Type B pancreatic cell (in vitro differentiated cells): ENCODE measurements at places on chromosomes 1 and 21. TPM values are rescaled to one million over a fixed set of nuclear protein-coding genes. Genes with fewer than 3 reads are reported as not detected.

DNA sequence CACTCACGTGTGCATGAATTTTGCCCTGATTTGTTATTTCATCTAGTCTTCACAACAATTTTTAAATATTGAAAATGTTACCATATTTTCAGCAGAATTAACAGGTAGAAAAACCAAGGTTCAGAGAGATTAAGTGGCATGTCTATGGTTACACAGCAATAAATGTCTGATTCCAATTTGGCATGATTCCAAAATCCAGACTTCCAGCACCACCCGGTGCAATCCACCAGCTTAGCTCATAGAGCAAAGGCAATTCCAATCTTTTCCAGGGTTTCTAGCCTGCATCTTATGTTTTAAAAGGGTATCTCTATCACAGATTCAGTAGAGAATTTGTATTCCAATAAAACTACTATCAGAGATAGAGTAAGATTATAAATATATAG, 161.8 kb downstream of the TPR start:
- peaks cover 16% of the 10 kb centered on the region for H3K4me1 ChIP-seq
- no peak overlapping the region for H3K4me3 ChIP-seq

- H3K36me3 ChIP-seq = peaks cover 6% of the 10 kb centered on the region
- no peak overlapping the region for H3K27ac ChIP-seq
- H3K4me1 ChIP-seq = peaks cover 10% of the 10 kb centered on the region
- DNase-seq = no peak
These were observed 24.6 kb downstream of the EXTL2 start for GRCh38 chr1:100869996-100870395.

- no peak overlapping the region for H3K27ac ChIP-seq
- H3K36me3 ChIP-seq = no peaks in the 10 kb centered on the region
- H3K4me3 ChIP-seq = no peak overlapping the region
- DNase-seq = no peak
- H3K27me3 ChIP-seq = peaks cover 4% of the 10 kb centered on the region
These were observed 152.3 kb downstream of the SNX7 start for GRCh38 chr1:98813738-98814309.

DNA sequence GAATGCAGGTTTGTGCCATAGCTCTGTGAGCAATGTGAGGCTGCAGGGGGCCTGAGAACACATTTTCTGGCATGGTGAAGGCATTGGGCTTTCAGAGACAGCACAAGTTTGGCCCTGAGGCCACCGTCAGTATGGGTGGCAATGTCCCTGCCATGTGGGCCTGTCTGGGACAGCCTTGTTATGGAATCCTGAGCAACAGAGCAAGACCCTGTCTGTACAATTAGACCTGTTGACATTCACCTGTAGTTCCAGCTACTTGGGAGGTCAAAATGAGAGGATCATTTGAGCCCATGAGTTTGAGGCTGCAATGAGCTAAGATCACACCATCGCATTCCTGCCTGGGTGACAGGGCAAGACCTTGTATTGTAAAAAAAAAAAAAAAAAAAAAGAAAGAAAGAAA, 35.6 kb downstream of the PRDM15 start:
- H3K4me3 ChIP-seq = no peak overlapping the region
- DNase-seq = no peak

The LAMTOR2 gene
- total RNA-seq = 55.6 and 60.9 TPM in 2 replicates

GRCh38 chr1:51336711-51337110, 6.3 kb upstream of the TTC39A start:
- peak; percentile 29 for DNase-seq
- H3K27ac ChIP-seq = no peak overlapping the region
- peaks cover under 1% of the 10 kb centered on the region for H3K27me3 ChIP-seq

The DNALI1 gene
- 11.6 and 40.8 TPM in 2 replicates for total RNA-seq

GRCh38 chr1:2845869-2846268, 44.4 kb upstream of the TTC34 start:
- no peak overlapping the region for H3K27ac ChIP-seq
- no peaks in the 10 kb centered on the region for H3K4me1 ChIP-seq
- H3K4me3 ChIP-seq = no peak overlapping the region
- H3K27me3 ChIP-seq = no peaks in the 10 kb centered on the region

- DNase-seq = no peak
- no peaks in the 10 kb centered on the region for H3K27me3 ChIP-seq
- H3K4me1 ChIP-seq = no peaks in the 10 kb centered on the region
- no peak overlapping the region for H3K27ac ChIP-seq
These were observed 481.2 kb upstream of the NR5A2 start for GRCh38 chr1:199546323-199546722.

The RBM11 gene
- total RNA-seq = 2.1 and 2.7 TPM in 2 replicates

DNA sequence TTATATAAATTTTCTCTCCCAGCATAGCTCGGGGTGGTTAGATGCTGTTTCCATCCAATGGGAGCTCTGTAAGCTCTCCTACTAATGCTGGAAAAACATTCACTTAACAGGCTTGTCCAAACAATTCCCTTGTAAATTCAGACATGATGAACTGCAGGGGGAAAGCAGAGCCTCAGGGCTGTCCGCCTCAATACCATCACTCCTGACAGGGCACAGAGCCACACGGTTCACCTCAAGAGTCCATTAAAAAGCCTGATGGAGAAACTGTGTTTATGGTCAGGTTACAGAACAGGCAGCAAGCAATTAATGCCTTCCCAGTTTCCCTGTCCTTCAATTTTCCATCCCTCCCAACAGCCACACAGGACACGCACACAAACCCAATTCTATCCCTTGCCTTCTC, 171.0 kb downstream of the BRINP2 start:
- H3K4me3 ChIP-seq = no peak overlapping the region
- DNase-seq = no peak
- peaks cover 12% of the 10 kb centered on the region for H3K27me3 ChIP-seq
- H3K36me3 ChIP-seq = no peaks in the 10 kb centered on the region

GRCh38 chr1:162627662-162628296, 4.5 kb upstream of the DDR2 start:
- H3K36me3 ChIP-seq = no peaks in the 10 kb centered on the region
- DNase-seq = no peak
- no peak overlapping the region for H3K4me3 ChIP-seq
- H3K4me1 ChIP-seq = peaks cover 45% of the 10 kb centered on the region
- no peak overlapping the region for H3K27ac ChIP-seq

The RNU1-1 gene
- total RNA-seq = 2,993 and 3,564 TPM in 2 replicates

- H3K27ac ChIP-seq = no peak overlapping the region
- H3K27me3 ChIP-seq = peaks cover 10% of the 10 kb centered on the region
- no peak for DNase-seq
- no peak overlapping the region for H3K4me3 ChIP-seq
These were observed 54.0 kb downstream of the KIAA0040 start for GRCh38 chr1:175138579-175138978.

DNA sequence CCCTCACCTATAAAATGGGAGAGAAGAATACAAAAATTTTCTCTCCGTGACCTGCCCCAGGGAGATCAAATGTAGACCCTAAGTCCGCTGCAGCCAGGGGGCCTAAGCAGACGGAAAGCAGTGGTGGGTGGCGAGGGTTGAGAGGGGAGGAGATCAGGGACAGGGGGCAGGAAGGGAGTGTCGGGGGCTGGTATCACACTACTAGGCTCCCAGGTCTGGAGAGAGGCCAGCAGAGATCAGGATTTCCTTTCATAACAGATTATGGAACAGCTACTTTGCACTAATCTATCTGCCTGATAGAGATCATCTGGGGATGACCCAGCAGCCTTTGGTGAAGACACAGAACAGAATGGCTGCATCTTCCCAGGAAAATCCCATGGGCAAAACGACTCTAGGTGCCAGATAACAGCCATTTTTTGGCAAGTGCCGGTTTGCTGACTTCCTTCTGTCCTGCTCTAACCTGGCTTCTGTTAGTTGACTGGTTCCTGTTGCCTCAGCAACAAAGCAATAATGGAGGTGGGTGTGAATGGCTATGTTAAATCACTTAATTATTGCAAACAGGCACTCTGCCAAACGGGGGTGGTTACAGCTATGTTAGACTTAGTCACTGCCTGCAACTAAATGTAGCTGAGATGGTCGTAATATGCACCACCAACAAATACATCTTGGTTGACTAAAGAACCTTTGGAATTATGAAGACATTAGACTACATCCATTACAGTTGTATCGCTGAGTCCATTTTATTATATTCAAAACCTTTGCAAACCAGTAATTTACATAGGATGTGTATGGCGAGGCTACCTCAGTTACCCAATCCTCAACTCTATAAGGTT, 30.0 kb upstream of the EPS8L3 start:
- H3K4me1 ChIP-seq = peaks cover 44% of the 10 kb centered on the region
- no peaks in the 10 kb centered on the region for H3K27me3 ChIP-seq
- no peaks in the 10 kb centered on the region for H3K36me3 ChIP-seq
- peak; percentile 53 for DNase-seq
- H3K27ac ChIP-seq = peak overlapping the region; percentile 66
- H3K4me3 ChIP-seq = no peak overlapping the region

The SLC9C2 gene
- 0.60 TPM in 1 of 2 replicates, not detected in the other for total RNA-seq

DNA sequence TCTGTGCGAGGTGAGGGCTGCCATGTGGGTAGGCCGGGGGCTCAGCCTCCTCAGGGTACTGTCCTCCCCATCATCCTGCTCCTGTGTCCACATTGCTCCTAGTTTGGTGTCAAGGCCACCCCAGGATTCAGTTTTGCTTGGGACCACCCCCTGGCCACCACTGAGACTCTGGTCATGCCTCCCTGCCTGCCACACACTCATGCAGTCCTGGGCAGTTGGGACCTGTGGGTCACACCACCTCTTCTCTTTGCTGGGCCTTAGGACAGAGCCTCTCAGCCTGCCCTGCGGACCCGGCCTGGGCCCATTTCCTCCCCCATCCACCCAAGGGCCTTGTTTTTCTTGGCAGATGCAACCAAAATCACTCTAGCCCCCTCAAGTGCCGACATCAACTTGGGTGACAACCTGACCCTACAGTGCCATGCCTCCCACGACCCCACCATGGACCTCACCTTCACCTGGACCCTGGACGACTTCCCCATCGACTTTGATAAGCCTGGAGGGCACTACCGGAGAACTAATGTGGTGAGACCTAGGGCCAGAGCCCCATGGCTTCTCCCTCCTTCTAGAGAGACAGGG, 19.4 kb downstream of the TMEM81 start:
- H3K27me3 ChIP-seq = peaks cover 18% of the 10 kb centered on the region
- H3K4me3 ChIP-seq = no peak overlapping the region
- no peak overlapping the region for H3K27ac ChIP-seq
- H3K36me3 ChIP-seq = no peaks in the 10 kb centered on the region
- peaks cover 9% of the 10 kb centered on the region for H3K4me1 ChIP-seq

- H3K27ac ChIP-seq = no peak overlapping the region
- peaks cover under 1% of the 10 kb centered on the region for H3K4me1 ChIP-seq
- H3K4me3 ChIP-seq = no peak overlapping the region
- H3K36me3 ChIP-seq = no peaks in the 10 kb centered on the region
- DNase-seq = no peak
These were observed 1.7 kb upstream of the IL6R start for GRCh38 chr1:154403261-154403943.

GRCh38 chr1:9004700-9005394, 21.4 kb downstream of the SLC2A7 start:
- DNase-seq = peak; percentile 86
- H3K4me1 ChIP-seq = peaks cover 19% of the 10 kb centered on the region
- peak overlapping the region; percentile 36 for H3K27ac ChIP-seq
- peaks cover 3% of the 10 kb centered on the region for H3K27me3 ChIP-seq
- H3K4me3 ChIP-seq = no peak overlapping the region
- H3K36me3 ChIP-seq = no peaks in the 10 kb centered on the region

The PLEKHN1 gene
- 6.4 and 16.7 TPM in 2 replicates for total RNA-seq

DNA sequence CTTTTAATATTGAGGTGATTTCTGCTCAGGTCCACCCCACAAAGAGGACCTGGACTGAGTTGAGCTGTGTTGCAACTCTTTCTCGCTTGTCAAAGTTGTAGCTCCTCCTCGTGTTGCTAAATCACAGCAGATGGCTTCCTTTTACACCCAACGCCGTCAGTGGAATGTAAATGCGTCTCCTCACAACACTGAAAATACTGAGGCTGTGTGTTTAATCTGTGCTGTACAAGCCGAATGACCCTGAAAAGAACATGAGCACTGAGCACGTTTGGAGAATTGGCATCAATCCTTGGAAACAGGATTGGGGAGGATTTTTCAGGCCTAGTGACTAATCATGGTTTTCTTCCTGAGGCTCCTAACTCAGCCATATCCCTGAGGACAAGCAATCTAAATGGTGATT, 196.0 kb downstream of the CRB1 start:
- H3K4me1 ChIP-seq = peaks cover 9% of the 10 kb centered on the region
- no peaks in the 10 kb centered on the region for H3K36me3 ChIP-seq
- no peak for DNase-seq
- H3K27me3 ChIP-seq = no peaks in the 10 kb centered on the region
- peak overlapping the region; percentile 11 for H3K27ac ChIP-seq

GRCh38 chr1:77399250-77400086, 117.6 kb downstream of the AK5 start:
- no peaks in the 10 kb centered on the region for H3K4me1 ChIP-seq
- H3K27ac ChIP-seq = no peak overlapping the region

- H3K27ac ChIP-seq = no peak overlapping the region
- H3K36me3 ChIP-seq = no peaks in the 10 kb centered on the region
- peaks cover 13% of the 10 kb centered on the region for H3K27me3 ChIP-seq
- no peak for DNase-seq
- H3K4me1 ChIP-seq = peaks cover 30% of the 10 kb centered on the region
These were observed 129.9 kb downstream of the SLC30A10 start for GRCh38 chr1:219798283-219799030.

The PYCR2 gene
- total RNA-seq = 37.8 and 46.7 TPM in 2 replicates

The KRTAP12-2 gene
- total RNA-seq = not detected in 2 replicates

DNA sequence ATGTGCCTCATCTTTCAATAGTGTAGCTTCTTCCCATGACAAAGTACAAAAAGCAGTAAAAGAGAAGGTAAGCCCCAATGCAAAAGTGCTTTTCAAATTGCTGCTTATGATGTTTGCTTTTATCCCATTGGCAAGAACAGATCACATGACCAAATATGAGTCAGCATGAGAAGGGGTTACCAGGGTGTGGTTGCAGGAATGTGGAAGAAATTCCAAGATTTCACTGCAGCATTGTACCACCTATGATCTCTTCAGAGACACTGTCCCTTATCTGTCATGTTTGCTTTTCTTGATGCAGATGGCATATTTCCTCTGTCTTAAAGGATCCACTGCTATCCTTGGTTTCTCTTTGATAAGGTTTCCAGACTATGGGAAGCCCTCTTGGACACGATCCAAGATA, 1006.9 kb upstream of the PRMT6 start:
- H3K27me3 ChIP-seq = no peaks in the 10 kb centered on the region
- H3K4me3 ChIP-seq = no peak overlapping the region
- no peaks in the 10 kb centered on the region for H3K4me1 ChIP-seq
- no peak overlapping the region for H3K27ac ChIP-seq
- H3K36me3 ChIP-seq = no peaks in the 10 kb centered on the region
